ENCODE measurements at places on chromosomes 5 and 9.

DNA sequence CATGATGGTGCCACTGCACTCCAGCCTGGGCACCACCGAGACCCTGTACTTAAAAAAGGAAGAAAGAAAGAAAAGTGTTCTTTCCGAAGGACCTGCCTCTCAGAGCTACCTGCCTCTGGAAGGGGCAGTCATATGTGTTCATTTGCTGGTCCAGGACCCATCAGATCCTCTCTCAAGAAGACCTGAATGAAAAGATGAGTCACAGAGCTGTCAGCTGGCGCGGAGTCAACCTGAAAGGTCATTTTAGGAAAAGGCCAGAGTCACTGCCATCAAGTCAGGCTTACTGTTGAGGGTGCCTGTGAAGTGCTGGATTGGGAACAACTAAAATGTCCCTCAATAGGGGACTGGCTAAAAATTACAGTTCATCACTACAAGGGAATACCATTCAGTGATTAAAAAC is 14.9 kb upstream of the HRH2 start:
- DNase-seq: no peak

- no peak for DNase-seq
These were observed 45.7 kb downstream of the MARCHF3 start for GRCh38 chr5:126984632-126985031.

GRCh38 chr5:159073026-159073425 is 26.7 kb downstream of the EBF1 start:
- DNase-seq: no peak

DNA sequence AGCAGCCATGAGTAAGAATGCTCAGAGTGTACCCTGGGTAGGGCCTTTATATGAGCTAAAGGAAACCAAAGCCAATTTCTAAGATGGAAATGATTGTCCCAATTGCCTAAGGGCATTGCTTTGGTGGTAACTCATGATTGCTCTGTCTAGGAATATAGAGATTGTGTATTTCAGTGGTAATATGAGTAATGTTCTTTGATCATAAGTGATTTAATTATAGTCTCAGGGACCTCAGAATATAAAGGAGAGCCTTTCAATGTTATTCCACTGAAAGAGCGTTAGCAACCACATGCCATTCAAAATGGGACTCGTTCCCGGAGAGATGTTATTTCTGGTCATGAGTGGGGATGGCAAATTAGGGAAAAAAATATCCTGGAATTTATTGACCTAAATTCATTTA is 340.5 kb downstream of the ARHGEF28 start:
- DNase-seq: no peak

GRCh38 chr5:1725641-1726468 is 73.8 kb downstream of the MRPL36 start:
- no peak for DNase-seq

- no peak for DNase-seq
These were observed 191.7 kb upstream of the DAPK1 start for GRCh38 chr9:87306006-87306405.

DNA sequence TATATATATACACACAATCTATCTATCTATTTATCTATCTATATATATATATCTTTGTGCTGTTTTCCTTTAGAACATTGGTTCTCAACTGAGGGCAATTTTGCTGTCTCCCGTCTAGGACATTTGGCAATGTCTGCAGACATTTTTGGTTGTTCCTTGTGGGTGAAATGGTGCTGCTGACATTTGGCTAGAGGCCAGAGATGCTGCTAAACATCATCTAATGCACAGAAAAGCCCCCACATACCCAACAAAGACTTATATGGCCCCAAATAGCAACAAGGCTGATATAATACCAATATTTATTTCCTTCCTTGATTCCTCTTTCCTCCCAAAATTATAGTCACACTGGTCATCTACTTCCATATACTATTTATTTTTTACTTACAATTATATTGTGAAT is 197.5 kb downstream of the TRPM3 start:
- DNase-seq: no peak

- no peak for DNase-seq
These were observed 50.3 kb downstream of the SAR1B start for GRCh38 chr5:134582281-134582680.

DNA sequence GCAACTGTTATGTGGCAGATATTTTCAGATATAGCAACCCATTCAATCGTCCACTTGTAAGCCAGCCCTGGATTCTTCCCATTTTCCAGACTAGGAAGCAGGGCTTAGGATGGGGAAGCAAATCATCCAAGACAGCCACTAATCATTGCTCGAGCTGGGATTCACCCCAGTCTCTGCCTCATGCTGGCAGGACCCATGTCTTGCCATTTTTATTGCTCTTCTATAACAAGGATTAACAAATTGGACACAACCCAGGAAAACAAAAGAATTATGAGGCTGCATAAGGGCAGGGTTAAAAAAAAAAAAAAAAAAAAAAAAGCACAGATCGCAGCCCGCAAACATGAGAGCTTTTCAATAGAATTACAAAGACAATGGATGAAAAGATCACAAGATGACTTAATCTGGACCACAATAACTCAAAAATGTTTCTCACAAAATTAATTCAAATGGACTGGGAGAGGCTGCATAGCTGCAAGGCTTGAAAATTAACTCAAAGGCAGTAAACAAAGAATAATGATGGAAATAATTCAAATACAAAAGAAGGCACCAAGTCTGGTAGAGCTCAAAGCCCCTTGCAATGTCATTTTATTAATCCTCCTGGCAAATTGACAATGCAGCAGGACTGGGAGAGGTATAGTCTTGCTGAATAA is 40.7 kb downstream of the ASTN2 start:
- DNase-seq: no peak

DNA sequence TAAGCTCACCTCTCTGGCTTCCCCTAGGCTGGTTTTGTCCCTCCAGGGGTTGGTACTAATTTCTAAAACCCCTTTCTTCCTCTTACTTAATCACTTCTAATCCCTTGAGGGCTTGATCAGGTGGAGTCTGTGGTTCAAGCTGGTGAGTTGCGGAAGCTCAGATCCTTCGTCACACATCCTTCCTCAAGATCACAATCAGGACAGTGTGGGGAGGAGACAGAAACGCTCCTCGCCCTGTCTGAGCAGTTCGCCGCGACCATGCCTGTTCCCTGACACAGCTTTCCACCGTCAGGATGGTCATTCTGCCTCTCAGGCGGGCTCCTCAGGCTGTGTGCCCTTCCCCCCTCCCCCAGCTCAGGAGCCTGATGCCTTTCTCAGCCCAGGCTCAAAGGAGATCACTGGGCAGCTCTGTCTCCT is 24.3 kb downstream of the CPLX2 start:
- DNase-seq: no peak

DNA sequence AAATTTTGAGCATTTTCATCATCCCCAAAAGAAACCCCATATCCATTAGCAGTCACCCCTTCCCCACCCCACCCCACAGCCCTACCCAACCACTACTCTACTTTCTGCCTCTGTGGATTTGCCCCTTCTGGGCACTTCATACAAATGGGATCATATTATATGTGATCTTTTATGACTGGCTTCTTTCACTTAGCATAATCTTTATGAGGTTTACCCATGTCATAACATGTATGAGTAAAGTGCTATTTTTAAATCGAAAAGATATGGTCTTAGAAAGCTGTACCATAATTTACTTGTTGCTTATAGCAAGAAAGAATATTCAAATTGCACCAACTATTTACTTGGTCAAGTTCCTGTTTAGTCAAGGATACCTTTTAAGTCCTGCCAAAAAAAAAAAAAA is 12.7 kb downstream of the ELP1 start:
- no peak for DNase-seq

DNA sequence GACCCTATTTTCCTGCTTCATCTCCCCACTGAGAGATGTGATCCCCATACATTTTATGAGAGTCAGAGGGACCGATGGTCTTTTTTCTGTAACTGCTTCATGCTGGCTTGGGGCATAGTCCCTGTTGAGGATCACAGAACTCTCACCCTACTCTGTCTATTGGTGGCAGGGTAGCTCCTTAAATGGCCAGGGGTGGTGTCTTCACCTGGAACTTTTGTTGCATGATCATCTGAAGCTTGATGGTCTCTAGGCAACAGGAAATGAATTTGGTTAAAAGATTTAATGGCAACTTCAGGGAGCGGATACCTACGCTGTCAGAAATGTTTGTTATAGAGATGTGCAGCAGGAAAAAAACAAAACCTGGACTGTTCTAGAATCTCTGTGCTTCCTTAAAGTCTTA is 87.0 kb upstream of the GLIS3 start:
- DNase-seq: no peak

DNA sequence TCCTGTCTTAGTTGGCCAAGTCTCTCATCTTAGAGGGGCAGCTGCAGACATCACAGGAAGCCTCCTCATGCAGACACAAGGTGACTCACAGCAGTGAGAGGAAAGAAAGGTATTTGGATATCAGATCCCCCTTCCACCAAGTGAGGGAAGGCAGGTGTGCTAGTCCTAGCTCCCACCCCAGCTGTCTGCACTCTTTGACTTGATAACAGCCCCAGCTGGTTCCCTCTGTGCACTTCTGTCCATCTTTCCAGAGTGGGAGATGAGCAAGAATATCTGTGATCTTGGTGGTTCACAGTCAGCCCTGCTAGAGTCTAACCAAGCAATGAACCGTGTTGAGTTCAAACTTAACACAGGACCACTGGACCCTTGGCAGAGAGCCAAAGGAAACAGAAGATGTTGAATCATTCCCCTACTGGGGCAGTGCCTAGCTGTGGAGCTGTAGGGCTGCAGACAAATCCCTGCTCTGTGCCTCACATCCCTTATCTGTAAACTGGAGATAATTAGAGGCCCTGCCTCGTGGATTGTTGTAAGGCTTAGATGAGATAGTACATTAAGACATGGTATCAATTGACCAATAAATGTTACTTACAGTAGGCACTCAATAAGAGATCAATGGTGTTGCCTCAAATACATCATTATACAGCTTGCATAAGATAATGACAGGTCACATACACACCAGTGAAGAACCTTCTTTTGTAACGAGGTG is 39.1 kb downstream of the SH3RF2 start:
- no peak for DNase-seq

GRCh38 chr9:72623156-72623555 is 101.7 kb downstream of the TMC1 start:
- no peak for DNase-seq

- no peak for DNase-seq
These were observed 158.8 kb downstream of the C9orf152 start for GRCh38 chr9:110048976-110049698.

- DNase-seq: no peak
These were observed 6.0 kb downstream of the PCDHGC5 start for GRCh38 chr5:141494761-141495452.

DNA sequence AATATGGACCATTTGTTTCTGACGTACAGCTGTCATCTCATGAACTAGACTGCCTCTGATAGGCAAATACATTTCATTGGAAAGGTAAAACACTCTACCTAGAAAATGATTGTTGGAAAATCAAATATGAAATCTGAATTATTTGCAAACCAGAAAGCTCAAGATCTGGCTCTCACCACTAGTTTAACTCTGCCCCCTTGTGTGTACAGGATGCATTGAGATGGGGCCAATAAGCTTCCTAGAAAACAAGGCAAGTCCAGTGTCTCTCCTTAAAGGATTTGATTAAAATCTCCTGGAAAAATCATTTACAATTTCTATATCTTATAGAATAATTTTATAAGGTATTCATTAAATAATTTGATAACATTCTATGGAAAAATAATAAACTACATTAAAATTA is 311.9 kb upstream of the ANKH start:
- no peak for DNase-seq

GRCh38 chr5:9500625-9501024 is 45.2 kb downstream of the SEMA5A start:
- no peak for DNase-seq

DNA sequence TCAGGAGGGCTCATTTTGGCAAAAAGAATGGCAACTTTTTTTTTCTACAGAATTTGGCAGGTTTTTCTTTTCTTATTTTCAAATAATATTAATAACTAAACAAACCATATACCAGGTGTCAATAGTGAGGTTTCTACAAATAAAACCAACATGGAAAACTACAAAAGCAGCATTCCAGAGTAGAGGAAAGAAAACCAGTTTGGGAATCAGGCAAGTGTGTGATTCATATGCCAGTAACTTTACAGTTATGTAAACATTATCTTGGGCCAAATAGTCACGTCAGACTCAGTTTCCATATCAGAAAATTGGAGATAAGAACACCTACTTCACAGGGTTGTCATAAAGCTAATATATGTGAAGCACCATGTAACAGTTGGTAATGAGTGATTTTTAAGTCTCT is 51.7 kb downstream of the FBXW11 start:
- DNase-seq: no peak

- DNase-seq: no peak
These were observed 159.3 kb upstream of the TARS1 start for GRCh38 chr5:33281431-33281843.

GRCh38 chr5:42228279-42228678 is 195.0 kb upstream of the GHR start:
- DNase-seq: no peak

DNA sequence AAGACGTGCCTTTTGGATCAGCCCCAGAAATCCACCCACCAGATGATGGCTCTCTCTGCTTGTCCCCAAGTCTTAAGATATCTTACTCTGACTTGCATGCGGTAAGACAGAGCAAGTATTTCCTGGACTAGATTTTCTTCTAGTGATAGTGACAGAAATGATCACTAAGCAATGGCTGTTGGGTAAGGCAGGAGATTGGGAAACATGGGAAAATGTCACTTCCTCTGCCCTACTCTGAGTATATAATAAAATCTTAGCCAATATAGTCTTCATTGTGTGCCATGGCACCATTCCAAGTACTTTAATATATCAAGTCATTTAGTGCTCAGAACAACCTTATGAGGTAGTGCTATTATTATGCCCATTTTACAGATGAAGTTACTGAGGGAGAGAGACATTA is 31.0 kb upstream of the GNA14 start:
- no peak for DNase-seq

DNA sequence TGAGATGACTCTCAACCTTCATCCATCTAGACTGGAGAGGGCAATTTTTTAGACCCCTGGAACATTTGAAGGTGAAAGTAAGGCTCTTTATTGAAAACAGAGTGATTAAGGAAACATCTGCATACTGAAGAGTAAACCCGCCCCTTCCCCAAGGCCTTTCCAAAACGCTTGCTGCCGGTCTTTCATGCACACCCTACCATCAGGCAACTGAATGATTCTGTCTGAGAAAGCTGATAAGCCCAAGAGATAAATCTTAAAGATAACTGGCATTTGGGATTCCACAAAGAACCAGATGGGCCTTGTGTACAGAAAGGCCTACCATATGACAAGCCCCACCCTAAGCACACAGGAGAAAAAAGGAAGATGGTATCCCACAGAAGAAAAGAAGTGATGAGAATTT is 54.4 kb upstream of the PIK3R1 start:
- DNase-seq: no peak

DNA sequence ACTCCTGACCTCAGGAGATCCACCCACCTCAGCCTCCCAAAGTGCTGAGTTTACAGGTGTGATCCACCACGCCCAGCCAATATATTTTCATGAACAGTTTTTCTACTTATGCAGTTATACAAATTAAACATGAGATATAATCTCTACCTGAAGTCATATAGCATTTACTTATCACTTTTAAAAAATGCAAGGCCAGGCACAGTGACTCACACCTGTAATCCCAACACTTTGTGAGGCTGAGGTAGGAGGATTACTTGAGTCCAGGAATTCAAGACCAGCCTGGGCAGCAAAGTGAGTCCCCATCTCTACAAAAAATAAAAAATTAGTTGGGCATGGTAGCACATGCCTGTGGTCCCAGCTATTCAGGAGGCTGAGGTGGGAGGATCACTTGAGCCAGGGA is 164.7 kb upstream of the LHFPL2 start:
- DNase-seq: no peak

All from stimulated activated CD8-positive, alpha-beta memory T cell treated with anti-CD3 and anti-CD28 coated beads, Interleukin-4, amount 100 ng/mL, for 4 hours (primary cell).